SJCRH30 (cell line): ENCODE measurements at places on chromosomes 5 and 9. TPM values are rescaled to one million over a fixed set of nuclear protein-coding genes. Genes with fewer than 3 reads are reported as not detected.

FGFR4 gene
- total RNA-seq, result 563 and 588 TPM in 2 replicates

PCAT7 gene
- not detected in 2 replicates for total RNA-seq

NRARP gene
- 0.89 and 1.0 TPM in 2 replicates for total RNA-seq

TSSK1B gene
- 0.08 TPM in 1 of 2 replicates, not detected in the other for total RNA-seq

SETX gene
- 44.7 and 51.7 TPM in 2 replicates for total RNA-seq

TMC1 gene
- not detected in 2 replicates for total RNA-seq

SLC34A1 gene
- total RNA-seq, result not detected in 2 replicates

SPAG8 gene
- 0.20 and 0.63 TPM in 2 replicates for total RNA-seq

SLC6A3 gene
- 0.04 and 0.23 TPM in 2 replicates for total RNA-seq

CTNND2 gene
- total RNA-seq, result not detected in 2 replicates

NR5A1 gene
- not detected in 2 replicates for total RNA-seq

PPP3R2 gene
- total RNA-seq, result not detected in 2 replicates

SLC36A2 gene
- not detected in 2 replicates for total RNA-seq

TRIM7 gene
- 6.9 and 9.0 TPM in 2 replicates for total RNA-seq

TMEM171 gene
- total RNA-seq, result not detected in 2 replicates

SCGB3A1 gene
- not detected in 2 replicates for total RNA-seq

BTNL8 gene
- not detected in 2 replicates for total RNA-seq

UGT3A1 gene
- 1.9 and 2.0 TPM in 2 replicates for total RNA-seq

RAPGEF6 gene
- total RNA-seq, result 22.8 and 27.6 TPM in 2 replicates

SPATA31C1 gene
- total RNA-seq, result 0.10 and 0.14 TPM in 2 replicates

ADAMTS2 gene
- total RNA-seq, result not detected in 2 replicates

NDUFAF2 gene
- total RNA-seq, result 53.2 and 59.8 TPM in 2 replicates

PCDHGA4 gene
- 12.9 and 14.7 TPM in 2 replicates for total RNA-seq

FRRS1L gene
- 0.02 TPM in 1 of 2 replicates, not detected in the other for total RNA-seq

IL5 gene
- total RNA-seq, result not detected in 2 replicates

CORO2A gene
- total RNA-seq, result 0.55 and 0.61 TPM in 2 replicates

WDR38 gene
- total RNA-seq, result not detected in 2 replicates

PCDHB3 gene
- 1.3 and 1.6 TPM in 2 replicates for total RNA-seq

IL9 gene
- total RNA-seq, result not detected in 2 replicates

FCN1 gene
- total RNA-seq, result not detected in 2 replicates

C5orf58 gene
- not detected in 2 replicates for total RNA-seq

SPATA31E1 gene
- not detected in 2 replicates for total RNA-seq

LEAP2 gene
- total RNA-seq, result 1.2 and 1.6 TPM in 2 replicates
